ENCODE measurements at places on chromosomes 7 and 10. TPM values are rescaled to one million over a fixed set of nuclear protein-coding genes. Genes with fewer than 3 reads are reported as not detected.

The PWWP2B gene
- 4.7 TPM for total RNA-seq

The CTAGE8 gene
- not detected for total RNA-seq

The TEX36 gene
- not detected for total RNA-seq

The LIPN gene
- not detected for total RNA-seq

The ADAMTS14 gene
- 1.2 TPM for total RNA-seq

The PHKG1 gene
- total RNA-seq: 2.5 TPM

The RELN gene
- total RNA-seq: 390 TPM

The MLXIPL gene
- total RNA-seq: 1.1 TPM

DNA sequence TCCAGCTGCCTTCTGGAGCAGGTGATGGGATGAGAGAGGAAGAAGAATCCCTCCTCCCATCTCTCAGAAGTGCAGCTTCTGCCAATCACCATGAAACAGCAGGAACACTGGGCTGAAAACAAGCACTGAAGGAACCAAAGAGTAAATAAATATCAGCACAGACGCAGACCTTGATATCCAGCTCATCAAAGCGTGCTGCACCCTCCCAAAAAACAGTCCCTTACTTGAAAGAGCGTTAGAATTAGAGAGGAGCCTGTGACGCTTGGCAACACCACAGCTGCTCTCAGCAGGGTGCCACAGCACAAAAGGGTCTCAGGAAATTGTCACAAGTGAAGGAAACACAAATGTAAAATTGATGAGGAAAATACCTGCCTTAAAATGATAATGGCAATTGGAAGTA, 39.5 kb downstream of the KLF6 start:
- no peak for DNase-seq

GRCh38 chr7:150848111-150848510, 4.2 kb upstream of the AOC1 start:
- no peak for DNase-seq

GRCh38 chr10:91758303-91759146, 39.7 kb upstream of the TNKS2 start:
- peak; percentile 51 for DNase-seq

DNA sequence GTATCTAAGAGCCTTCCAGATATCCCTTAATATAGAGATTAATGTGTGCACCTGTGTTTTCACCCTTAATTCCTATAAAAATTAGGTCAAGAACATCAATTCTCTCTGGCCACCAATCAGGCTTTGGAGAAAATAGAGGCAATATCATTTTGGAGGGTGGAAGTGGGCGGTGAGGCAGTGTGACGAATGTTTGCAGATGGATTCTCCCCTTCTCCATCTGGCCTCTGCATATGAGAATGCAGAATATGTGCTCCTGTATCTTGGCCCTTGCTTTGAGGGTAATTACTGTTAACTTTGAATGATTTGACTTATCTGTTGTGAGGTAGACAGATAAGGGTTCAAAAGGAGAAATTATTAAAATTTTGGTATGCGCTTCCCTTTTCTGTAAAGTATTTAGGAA, 304.0 kb upstream of the NPSR1 start:
- peak; percentile 14 for DNase-seq

DNA sequence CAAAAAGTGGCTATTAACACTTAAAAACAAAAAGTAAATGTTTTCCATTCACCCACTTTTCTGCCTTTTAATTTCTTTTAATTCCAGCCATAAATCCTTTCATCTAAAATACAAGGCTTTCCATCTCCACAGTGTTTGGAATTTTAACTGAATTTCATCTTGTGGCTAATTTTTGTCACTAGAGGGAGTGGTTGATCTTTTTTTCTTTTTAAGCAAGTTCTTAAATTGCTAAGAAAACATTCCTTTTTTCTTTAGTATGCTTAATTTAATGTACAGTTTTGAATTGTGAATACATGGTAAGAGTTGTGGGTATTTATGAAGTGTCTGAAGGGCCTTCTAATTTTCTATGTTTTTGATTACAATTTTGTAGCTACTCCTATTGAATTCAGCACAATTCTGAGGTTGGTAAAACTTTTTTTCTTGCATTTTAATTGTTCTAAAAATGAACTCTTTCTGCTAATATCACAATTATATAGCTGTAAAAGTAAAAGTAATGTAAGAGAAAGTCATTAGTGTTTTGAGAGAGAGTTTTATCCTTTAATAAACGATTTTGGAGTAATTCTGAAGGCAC, 54.9 kb upstream of the ANK3 start:
- no peak for DNase-seq

DNA sequence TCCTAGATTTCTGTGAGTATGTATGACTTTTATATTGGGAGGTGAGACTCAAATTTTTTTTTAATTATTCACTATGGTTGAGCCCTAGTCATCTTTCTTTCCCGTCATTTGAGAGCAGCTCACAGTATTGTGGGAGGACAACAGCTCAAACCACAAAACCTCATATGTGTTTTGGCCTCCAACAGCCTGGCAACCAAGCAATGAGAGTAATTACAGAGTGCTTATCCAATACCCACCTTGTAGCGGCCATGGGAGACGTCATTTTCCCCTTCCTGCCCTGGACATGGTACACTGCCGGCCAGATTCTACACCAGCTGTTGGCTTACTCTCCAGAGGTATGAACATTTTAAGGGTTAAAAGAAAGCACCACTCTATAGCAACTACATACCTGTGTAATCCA, 49.1 kb downstream of the DOCK4 start:
- no peak for DNase-seq

- DNase-seq: no peak
Observed at GRCh38 chr10:29141761-29142160, 147.1 kb upstream of the LYZL1 start.

GRCh38 chr10:27100813-27101347, 586 bp upstream of the ANKRD26 start:
- no peak for DNase-seq

- no peak for DNase-seq
Observed at GRCh38 chr10:28561531-28561930, 28.6 kb downstream of the WAC start.

- DNase-seq: no peak
Observed at GRCh38 chr10:48707472-48707871, 22.8 kb downstream of the WDFY4 start.

All from cerebellum (tissue), 4 donors.